ENCODE measurements at places on chromosomes 2 and 18. TPM values are rescaled to one million over a fixed set of nuclear protein-coding genes. Genes with fewer than 3 reads are reported as not detected.

The VRK2 gene
- 44.1 TPM for total RNA-seq

The PID1 gene
- under 0.01 TPM for total RNA-seq

The POTEE gene
- total RNA-seq = 0.29 TPM

The SLC8A1 gene
- total RNA-seq = 2.3 TPM

The CD302 gene
- 14.4 TPM for total RNA-seq

The CCDC178 gene
- 1.8 TPM for total RNA-seq

The ZNF407 gene
- 22.0 TPM for total RNA-seq

The TMEM17 gene
- 2.2 TPM for total RNA-seq

The PRKAG3 gene
- total RNA-seq = not detected

The LRATD1 gene
- total RNA-seq = 6.2 TPM

The UGT1A10 gene
- not detected for total RNA-seq

The RAMP1 gene
- total RNA-seq = not detected

The LONRF2 gene
- not detected for total RNA-seq

The ZAP70 gene
- total RNA-seq = not detected

The SERPINB5 gene
- total RNA-seq = not detected

The CPO gene
- total RNA-seq = 0.19 TPM
